ENCODE measurements at places on chromosomes 6 and 20.

DNA sequence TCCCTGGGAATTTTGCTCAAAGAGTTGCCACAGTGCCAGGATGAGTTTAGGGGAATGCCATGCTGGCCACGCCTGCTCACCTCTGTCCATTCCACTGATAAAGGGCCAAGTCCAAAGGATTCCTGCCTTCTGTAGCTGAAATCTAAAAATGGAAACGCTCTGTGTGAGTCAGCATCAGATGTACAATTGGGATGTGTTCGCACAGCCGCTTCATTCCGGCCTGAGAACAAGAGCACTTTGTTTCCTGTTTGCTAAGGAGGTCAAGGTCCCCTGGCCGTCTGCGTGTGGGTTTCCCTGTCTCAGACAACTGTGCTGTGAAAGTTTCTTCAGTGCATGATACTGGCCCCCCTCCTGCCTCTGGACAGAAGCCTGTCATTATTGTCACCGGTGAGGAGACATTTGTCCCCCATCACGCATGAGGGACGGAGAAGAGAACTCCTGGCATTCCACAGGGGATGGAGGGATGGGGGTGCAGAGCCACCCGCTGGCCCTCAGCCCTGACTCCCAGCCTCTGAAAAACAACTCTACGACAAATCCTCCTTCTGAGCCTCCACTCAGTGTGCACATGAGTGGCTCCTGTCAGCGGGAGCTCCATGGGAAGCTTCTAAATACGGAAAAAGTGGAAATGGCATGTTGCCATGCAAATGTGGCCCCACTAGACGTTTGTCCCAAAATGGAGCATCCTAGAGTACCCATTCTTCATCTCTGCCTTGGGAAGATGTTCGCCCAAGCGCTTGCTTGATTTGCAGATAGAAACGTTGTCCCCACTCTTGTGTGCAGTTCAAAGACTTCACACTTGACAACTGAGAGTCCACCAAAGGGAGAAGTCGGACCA lies 143.5 kb upstream of the AFDN start:
- DNase-seq: no peak

- DNase-seq: no peak
Measured at GRCh38 chr20:48772183-48772976, 55.4 kb downstream of the PREX1 start.

DNA sequence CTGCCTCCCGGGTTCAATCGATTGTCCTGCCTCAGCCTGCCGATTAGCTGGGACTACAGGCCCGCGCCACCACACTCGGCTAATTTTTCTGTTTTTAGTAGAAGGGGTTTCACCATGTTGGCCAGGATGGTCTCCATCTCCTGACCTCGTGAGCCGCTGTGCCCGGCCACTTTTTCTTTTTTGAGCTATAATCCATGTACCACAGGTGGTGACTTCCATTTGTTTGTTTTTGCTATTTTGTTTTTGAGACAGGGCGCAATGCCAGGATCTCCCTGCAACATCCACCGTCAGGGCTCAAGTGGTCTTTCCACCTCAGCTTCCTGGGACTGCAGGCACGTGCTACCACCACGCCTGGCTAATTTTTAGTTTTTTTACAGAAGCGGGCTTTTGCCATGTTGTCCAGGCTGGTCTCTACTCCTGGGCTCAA lies 8.5 kb downstream of the HSPA1B start:
- DNase-seq: no peak

DNA sequence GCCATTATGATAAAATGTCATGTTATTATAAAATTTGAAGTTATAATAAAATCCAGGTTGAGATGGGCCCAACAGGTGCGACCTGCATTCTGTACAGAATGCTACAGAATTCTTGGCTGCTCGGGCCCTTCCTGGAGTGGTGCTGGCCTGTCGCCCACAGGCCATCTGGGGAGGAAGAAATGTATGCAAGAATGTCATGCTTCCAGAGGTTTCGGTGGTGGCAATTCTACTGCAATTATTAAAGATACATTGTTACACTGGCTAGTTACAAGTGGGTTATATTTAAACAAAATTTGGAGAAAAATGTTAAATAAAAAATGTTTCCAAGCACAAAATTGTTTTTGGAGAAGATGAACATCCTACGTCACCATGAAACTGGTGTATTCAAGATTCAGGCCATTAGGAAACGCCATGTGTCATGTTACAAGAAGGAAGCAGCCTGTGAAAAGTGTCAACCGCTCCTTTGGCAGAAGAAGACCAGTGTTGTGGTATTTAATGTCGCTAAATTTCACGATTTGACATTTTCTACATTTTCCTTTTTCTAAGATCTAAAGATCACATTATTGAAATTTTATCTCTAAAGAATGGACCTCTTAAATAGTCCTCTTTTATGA lies 7.1 kb downstream of the RAMACL start:
- DNase-seq: no peak

GRCh38 chr6:13470238-13471140 lies 16.9 kb downstream of the GFOD1 start:
- no peak for DNase-seq

GRCh38 chr6:168692193-168692914 lies 251.4 kb downstream of the SMOC2 start:
- no peak for DNase-seq

GRCh38 chr20:47999166-47999565 lies 213.9 kb upstream of the SULF2 start:
- no peak for DNase-seq

GRCh38 chr6:72783035-72783434 lies 161.2 kb downstream of the KCNQ5 start:
- no peak for DNase-seq

DNA sequence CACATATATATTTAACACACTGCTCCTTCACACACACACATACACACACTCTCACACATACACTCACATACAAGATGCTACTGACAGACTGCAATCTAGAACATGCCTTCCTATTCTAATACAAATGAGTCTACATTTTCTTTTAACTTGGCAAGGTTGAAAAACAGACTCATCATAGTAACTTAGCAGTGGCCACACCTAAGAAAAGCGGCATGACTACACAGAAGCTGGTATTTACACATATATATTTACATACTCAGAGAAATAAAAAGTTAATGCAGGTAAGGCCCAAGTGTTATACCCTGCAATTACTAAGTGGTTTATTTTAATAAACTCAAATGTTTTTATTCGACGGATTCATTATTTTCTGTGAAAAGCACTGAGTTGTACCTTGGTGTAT lies 209.3 kb downstream of the FOXC1 start:
- DNase-seq: no peak

- DNase-seq: no peak
Measured at GRCh38 chr6:5490501-5491069, 229.3 kb downstream of the FARS2 start.

- DNase-seq: no peak
Measured at GRCh38 chr6:155228546-155229166, 35.2 kb upstream of the CLDN20 start.

- DNase-seq: no peak
Measured at GRCh38 chr6:96721227-96721626, 116.0 kb downstream of the GPR63 start.

DNA sequence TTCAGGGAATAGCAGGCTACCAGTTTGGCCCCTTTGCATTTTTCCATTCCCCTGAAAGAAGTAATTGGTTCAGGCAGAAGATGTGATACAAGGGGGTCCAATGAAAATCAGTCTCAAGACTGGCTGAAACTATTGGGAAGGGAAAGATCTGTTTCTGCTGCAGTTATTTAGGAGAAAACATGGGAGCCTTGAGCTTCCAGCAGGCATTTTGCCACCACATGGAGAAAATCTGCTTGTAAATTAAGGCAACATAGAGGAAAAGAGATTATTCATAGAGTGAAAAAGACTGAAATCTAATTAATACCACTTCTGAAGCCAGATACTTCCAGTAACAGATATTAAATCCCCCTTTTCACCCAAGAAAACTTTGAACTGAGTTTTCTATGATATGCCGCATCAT lies 44.2 kb upstream of the SNAP25 start:
- no peak for DNase-seq

DNA sequence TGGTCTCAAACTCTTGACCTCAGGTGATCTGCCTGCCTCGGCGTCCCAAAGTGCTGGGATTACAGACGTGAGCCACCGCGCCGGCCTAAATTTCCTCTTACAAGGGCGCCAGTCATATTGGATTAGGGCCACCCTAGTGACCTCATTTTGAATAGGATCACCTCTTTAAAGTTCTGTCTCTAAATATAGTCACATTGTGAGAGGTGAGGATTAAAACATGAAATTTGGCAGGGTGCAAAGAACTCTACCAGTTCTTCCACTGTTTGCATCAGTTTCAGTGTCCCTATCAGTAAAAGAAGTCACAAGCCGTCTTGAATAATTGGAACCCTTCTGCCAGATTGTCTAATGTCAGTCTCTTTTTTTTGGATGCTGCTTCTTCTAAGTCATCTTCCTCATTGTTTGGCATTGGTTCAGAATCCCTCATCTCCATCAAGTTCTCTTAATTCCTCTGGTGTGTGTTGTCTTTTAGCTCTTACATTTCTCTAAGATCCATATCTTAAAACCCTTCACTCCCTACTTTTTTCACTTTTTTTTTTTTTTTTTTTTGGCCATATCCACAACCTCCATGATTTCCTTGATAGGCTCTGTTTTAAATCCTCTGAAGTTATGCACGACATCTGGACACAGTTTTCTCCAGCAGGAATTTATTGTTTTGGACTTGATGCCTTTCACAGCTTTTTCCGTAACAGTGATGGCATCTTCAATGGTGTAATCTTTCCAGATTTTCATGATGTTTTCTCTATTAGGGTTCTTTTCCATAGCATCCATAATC lies 56.8 kb downstream of the NCOA3 start:
- no peak for DNase-seq

GRCh38 chr6:45504947-45505346 lies 127.2 kb upstream of the SUPT3H start:
- DNase-seq: no peak

Data from hematopoietic multipotent progenitor cell treated with erythropoietin and hydrocortisone succinate and interleukin-3 and kit ligand, for 15 days (in vitro differentiated cells).